ENCODE measurements at places on chromosomes 2 and 18.

DNA sequence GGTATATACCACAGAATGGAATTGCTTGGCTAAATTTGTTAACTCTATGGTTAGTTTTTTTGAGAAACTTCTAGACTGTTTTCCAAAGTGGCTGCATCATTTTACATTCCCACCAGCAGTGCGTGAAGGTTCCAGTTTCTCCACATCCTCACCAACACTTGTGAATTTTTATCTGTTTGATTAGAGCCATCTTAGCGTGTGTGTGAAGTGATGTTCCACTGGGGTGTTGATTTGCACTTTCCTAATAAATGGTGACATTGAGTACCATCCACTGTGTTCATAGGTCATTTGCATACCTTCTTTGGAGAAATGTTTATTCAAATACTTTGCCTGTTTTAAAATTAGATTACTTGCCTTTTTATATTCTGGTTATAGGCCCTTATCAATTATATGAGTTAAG, 37.5 kb upstream of the HS6ST1 start:
- DNase-seq, result no peak

DNA sequence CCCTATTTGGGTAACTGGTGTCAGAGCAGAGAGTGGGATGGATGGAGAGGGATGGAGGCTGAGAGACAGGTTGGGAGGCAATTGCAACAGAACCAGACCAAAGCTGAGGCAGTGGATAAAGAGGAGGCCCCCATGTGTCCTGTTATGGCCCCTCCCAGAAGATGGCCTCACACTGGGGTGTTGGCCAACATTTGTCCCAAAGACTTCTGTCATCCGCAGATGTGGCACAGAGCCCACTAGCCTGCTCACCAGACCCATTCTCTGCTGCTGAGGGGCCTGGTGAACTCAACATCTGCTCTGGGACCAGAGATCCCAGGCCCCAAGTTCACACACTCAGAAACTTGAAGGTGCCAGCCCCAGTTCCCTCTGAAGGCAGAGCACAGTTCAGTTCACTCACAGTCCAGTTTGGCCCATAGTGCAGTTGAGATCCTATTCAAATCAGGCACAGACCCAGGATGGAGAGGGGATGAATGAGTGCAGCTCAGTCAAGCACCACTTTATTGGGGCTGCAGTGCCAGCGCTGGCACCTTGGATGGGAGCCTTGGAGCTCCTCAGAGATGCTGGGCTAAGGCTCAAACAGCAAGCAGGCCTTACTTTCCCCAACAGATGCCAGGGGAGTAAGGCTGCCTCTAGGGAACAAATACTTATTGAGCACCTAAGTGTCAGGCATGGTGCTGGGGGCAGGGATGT, 189.2 kb downstream of the ZBTB7C start:
- no peak for DNase-seq

DNA sequence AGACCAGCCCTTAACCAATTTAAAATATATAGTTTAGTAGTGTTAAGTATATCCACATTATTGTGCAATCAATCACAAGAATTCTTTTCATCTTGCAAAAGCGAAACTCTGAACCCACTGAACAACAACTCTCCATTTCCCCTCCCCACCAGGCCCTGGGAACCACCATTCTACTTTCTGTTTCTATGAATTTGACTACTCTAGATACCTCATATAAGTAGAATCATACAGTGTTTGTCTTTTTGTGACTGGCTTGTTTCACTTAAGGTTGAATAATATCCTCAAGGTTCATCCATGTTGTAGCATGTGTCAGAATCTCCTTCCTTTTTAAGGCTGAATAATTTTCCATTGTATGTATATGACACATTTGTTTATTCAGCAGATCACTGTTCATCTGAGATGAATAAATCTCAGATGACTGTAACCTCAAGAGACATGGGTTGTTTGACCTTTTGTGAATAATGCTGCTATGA, 8.1 kb upstream of the SOS1 start:
- no peak for DNase-seq

GRCh38 chr18:5475267-5475666, 68.5 kb downstream of the EPB41L3 start:
- no peak for DNase-seq

DNA sequence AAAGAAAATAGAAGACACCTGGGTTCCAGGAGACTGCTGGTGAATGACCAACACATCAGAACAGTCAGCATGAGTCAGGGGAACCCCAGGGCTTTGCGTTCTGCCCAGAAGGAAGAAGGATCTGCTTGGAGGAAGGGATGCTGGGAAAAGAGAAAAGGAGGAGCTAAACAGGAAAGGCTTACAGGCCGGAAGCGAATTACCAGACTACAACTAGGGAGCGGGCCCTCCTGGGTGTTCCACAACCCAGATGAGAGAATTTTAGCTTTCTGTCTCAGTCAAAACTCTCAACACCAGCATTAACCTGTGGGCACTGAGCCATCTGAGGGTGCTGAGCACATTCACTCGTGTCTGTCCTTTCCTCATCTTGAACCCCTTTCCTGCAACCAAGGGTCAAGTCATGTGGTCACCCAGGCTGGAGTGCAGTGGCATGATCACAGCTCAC, 19.2 kb downstream of the CDC42EP3 start:
- no peak for DNase-seq

GRCh38 chr2:240650254-240650965, 25.1 kb downstream of the GPR35 start:
- DNase-seq, result no peak

- DNase-seq, result no peak
These were observed 99.3 kb downstream of the KLHL29 start for GRCh38 chr2:23484275-23484674.

DNA sequence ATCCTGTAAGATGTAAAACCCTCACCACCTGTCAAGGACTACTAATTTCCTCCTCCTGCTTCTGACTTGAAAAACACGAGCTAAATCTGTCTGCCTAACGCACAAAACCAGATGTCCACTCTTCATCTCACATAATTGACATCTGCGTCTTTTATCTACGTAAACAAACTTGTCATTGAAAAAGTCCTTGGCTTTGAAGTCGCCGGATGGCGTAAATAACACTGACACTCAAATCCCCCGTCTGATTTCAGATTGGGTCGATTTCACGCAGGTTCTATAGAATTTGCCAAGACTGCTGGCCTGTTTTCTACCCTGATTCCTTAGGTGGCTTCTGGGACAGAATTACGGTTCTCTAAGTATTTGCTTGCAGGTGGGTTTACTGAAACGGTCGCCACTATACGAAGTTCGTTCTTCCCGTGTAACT, 539 bp upstream of the MOB4 start:
- DNase-seq, result no peak

- no peak for DNase-seq
These were observed 20.8 kb downstream of the KCNE4 start for GRCh38 chr2:223072826-223073225.

DNA sequence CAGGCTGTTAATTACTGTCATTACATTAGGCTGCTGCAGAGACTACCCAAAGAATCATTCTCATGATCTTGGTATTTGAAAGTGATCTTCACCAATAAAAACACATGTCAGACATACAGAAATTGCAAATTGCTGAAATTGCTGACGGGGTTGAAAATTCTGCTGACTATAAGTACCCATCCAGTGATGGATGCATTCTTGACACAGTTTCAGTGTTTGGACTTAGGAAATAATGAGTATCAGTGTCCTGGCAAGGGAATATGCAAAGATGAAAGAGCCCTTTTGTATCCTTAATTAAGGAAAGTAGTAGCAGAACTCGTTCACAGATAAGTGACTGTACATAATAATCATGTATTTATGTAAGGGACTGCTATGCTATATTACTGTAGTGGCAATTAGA, 221.1 kb upstream of the ATP5MC3 start:
- no peak for DNase-seq

- DNase-seq, result no peak
These were observed 97.5 kb downstream of the ZNF407 start for GRCh38 chr18:74695170-74695569.

DNA sequence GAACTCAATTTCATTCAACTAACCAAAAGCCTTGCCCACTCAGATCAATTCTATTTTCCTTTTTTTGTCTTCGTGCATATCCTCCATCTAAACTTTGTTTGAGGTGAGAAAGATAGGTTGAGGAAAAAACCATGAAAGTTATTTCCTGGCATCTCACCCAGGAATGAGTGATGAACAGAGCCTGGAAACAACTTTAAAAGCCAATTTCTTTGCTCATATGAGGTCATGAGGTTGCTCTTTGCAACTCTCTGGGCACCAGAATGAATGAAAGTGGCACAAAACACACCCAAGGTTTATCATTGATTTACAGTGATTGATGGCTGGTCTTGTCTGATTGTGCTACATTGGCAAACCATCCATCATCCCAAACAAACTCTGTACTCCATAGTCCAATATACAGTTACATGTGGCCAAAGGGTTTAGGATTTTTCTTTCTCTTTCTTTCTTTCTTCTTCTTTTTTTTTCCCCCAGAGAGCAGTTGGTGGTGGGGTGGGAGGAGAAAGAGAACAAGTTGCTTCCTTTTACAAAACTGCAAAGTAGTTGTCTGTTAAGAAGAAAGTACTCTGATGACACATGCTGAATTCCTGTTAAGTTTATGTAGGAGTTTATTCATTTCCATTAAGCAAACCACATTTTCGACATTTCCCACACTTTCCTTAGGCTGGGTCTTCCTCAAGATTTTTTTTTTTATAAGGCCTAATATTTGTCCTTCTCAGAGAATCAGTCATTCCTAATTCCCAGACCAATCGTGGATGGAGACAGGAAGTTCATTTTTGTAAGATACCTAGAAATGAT, 575.9 kb upstream of the ZEB2 start:
- DNase-seq, result peak; percentile 78

GRCh38 chr2:187509667-187510417, 44.4 kb downstream of the TFPI start:
- DNase-seq, result no peak

DNA sequence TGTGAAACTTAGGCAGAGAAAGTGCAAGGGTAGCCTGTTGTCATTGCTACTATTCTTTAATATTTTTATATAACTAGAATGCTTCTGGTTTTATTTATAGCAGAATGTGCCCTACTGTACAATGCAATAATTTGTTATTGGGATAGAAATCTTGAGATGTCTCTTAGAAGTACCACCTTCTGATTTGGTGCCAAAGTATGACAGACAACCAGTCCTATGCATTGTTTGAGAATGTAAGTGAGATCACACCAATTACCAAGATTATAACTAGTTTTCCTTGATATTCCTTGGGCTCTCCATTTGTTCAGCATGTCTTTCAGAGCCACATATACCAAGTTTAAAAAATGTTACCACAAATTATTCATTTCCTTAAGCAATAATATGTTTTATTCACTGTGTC, 399.7 kb downstream of the CPS1 start:
- no peak for DNase-seq

- no peak for DNase-seq
These were observed 315.2 kb downstream of the TDRD15 start for GRCh38 chr2:21438949-21439348.

- no peak for DNase-seq
These were observed 254.6 kb downstream of the LOXHD1 start for GRCh38 chr18:46402396-46402795.

- no peak for DNase-seq
These were observed 179.7 kb upstream of the SH3BP4 start for GRCh38 chr2:234771980-234772732.

- peak; percentile 86 for DNase-seq
These were observed 119.3 kb upstream of the SIX2 start for GRCh38 chr2:45128580-45128997.

DNA sequence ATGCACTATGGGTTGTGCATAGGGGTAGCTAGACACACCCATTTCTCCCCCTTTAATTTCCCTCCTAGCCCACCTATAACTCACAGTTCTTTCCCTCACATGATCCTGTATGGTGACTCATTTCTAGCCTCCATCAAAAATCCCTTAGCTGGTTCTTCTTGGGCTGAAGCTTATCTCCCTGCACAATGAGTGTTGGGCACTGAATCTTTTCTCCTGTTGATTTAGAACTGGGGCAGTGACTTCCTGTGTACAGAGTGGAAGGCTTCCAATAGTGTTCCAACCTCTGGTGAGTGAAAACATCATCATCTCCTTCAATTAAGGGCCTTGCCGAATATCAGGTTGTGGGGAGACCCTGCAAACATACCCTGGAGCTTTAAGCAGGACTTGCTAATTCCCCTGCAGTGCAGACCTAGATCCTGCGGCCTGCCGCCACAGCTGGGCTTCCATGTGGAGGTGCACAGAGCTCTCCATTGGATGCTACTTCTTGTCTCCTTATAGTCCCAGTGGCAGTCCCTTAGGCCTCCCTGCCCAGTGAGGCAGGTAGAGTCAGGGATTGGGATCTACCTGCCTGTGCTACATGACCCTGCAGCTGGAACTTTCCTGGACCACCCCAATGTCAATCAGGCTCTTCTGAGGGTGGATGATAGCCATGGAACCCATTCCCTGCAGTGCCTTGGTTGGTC, 121.8 kb downstream of the PLB1 start:
- DNase-seq, result no peak

Data from AG04449 (cell line).